T-cell (primary cell): ENCODE measurements at places on chromosomes 1 and 21. TPM values are rescaled to one million over a fixed set of nuclear protein-coding genes. Genes with fewer than 3 reads are reported as not detected.

Gene CASZ1
- total RNA-seq = 14.3 TPM

Gene KCNT2
- total RNA-seq = not detected

Gene TTC39A
- total RNA-seq = not detected

Gene ANGPTL3
- total RNA-seq = not detected

Gene GALNT2
- total RNA-seq = 22.4 TPM

Gene ADAM15
- total RNA-seq = 43.7 TPM

Gene CSF1
- 9.5 TPM for total RNA-seq

Gene RIPK4
- total RNA-seq = 0.63 TPM

Gene ABCB10
- 18.2 TPM for total RNA-seq

Gene MAP1LC3C
- not detected for total RNA-seq

Gene ACOT7
- total RNA-seq = 7.4 TPM

Gene GON4L
- total RNA-seq = 104 TPM

Gene PTCH2
- 1.8 TPM for total RNA-seq
